ENCODE measurements at places on chromosomes 4 and X.

DNA sequence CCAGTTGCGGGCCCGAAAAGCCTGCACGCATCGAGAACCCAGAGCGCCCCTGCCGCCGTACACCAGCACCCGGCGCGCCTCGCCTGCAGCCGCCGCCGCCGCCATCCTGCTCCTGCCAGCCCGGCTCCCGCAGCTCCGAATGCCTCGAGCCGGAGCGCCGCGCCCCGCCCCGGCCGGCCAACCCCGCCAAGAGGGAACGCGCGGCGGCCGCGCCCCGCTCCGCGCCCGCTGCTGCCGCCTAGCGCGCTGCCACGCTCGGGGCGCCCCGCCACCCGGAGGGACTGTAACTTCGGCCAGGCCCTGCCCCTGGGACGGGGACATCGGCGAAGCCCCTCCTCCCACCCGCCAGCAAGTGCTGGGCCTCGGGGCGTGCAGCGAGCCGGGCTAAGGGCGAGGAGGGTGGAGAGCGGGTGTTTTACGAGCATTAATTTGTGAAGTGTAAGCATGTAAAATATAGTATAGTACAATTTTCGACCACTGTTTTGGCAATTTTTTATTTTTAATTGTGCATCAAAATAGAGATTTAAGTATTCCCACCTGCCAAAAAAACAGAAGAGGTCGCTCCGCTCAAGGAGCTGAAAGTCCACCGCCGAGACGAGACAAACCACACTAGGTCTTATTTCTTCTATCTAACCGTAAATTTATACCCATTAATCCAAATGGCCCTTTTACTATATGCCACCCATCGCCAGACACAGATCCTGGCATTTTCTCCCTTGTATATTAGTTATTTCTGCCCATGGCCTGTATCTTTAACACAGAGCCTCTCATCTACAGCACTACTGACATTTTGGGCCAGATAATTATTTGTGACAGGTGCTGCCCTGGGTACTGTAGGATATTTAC is at the start of gene QDPR:
Gene QDPR (minus strand): TSS at position 141 of the 846 bp plus-strand sequence. CDS start 36 bp downstream, at position 105.
- DNase-seq = peak; percentile 86

DNA sequence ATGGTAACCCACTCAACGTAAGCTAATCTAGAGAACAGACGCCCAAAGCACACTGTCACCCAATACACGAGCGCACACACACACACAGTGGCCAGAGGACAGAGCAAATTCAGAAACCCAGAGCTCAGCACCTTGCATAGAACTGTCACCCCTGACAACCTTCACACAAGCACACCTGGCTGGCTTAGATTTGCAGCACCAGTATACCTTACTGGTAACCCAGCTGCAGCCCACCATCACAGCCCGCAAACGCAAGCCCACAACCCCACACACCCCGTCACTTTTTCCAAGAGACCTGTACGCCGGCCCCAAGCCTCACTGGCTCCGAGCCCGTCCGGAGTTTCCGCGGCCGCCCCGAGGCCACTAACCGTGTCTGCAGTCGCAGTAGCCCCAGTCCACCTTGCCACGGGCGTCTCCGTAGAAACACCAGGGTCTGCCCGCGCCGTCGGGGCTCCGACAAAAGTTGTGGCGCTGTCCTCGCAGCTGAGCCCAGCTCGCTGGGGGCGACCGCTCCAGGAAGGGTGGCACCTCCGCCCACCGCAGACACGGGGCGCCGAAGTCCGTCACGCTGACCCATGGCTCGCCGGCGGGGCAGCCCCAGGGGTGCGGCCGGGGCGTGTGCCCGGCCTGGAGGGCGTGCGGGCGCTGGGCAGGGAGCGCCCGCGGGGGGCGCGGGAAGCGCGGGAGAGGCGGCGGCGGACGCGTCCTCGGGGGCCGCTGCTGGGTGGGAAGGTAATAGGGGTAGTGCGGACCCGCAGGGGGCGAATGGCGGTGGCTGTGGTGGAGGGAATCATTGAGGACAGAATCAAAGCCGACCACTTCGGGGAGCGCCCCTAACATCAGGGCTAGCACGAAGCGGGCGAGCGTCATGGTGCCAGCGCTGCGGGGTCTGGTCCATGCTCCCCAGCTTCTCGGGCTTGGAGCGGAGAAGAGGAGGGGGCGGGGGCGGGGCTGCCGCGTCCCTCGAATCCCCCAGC is 664 bp downstream of the PRSS12 start:
- peak; percentile 6 for DNase-seq

DNA sequence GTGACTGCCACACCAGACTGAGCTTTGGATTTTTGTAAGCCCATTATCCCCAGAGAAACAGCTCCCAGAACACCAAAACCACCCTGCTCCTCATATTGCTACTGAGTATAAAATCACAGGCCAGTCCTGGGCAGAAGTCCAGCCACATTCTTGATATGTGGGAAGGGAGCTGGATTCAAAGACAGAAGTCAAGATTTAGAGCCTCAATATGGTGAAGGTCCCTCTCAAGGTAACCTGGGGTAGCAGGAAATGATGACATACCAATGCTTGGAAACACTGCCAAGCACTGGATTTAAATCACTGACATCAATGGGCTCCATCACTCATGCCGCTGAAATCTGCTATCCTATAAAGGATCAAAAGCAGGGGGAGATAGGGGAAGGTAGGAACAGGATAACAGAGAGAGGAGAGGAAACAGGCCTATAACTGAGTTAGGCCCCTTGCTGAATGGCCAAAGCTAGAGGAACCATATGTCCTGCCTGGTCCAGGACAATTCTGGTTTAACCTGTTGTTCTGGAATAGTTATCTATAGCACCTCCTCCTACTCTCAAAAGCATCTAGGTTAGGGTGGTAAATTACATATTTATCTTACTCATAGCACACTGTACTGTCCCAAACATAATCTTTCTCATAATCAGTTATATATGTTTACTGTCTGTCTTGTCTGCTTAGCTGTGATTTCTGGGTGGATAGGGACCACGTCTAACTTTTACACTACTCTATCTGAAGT is 83.7 kb upstream of the NHS start:
- DNase-seq = no peak

- DNase-seq = no peak
Observed at GRCh38 chr4:53500546-53500945, 90.7 kb downstream of the LNX1 start.

DNA sequence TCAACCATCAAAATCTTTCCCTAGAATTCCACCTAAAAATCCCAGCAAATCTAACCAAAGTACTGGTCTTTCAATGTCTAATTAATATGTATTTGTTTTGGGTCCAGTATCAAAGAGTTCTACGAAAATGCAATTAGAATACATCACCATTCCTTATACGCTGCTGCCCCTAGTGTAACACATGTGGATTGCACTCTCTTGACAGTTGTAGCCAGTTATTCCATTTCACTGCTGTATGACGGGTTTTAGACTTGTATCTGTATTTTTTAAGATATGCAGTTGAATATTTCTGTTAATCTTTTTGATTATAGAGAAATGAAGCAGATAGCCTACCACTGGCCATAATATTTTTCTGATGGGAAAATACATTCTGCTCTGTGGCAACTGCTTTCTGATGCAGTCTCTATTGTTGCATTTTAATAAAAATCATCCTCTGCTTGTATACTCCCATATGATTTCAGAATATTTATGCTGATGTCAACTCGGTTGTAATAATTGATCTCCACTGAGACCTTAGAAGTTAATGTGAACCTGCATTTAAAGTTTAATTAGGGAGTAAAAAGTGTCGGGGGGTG is 17.1 kb upstream of the PAGE2B start:
- peak; percentile 82 for DNase-seq

GRCh38 chrX:145393702-145394235 is 146.5 kb downstream of the SPANXN1 start:
- peak; percentile 0 for DNase-seq

DNA sequence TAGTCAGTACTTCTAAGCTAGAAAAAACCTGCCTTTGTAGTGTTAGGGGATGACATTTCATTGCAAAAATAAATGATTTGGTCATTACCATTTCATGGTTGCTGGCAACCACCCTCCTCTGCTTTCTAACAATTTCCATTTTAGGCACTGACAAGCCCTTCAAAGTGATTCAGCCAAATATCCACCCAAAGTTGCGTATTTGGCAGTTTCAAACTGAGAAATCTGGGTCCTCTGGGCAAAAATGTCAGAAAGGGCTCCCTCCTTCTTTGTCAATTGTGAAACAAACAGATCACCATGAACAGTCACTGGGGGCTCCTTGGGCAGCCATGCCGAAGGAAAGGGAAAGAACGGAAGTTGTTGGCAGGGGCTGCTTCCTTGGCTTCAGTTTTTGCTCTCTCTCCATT is 33.0 kb downstream of the PLAC1 start:
- no peak for DNase-seq

DNA sequence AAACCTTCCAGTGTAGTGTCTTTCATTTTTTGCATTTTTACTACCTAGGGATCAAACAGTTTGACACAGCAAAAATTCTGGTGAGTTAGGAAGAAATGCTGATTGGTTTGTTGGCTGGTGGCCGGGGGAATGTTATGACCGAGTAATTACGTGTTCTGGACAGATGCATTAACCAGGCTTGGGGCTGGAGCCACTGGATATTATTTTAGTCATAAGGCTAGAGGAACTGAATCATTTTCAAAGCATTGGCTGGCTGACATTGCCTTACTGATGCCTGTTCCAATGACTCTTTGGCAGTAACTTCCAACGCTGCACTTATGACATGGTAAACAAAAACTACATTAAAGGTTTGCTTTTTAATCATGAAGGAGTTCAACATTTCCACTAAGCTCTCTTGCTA is 84.6 kb downstream of the FBXO8 start:
- no peak for DNase-seq

DNA sequence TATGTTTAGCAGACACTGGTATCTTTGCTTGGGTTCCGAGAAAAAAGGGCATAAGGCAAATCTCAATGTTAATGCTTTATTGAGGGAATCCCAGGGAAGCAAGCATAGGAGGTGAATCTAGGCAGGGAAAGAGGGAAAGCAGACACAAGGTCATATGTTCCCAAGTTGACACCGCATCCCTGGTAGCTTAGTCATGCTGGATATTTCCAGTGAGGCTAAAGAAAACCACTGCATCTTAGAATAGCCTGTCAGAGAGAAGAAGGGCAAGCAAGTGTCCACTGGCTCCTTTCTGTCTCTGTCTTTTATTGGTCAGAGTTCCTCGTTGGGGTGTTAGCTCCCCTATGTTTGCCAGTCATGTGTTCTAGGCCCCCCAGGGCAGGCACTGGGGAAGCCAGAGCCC is 104.7 kb downstream of the NKX6-1 start:
- DNase-seq = no peak

DNA sequence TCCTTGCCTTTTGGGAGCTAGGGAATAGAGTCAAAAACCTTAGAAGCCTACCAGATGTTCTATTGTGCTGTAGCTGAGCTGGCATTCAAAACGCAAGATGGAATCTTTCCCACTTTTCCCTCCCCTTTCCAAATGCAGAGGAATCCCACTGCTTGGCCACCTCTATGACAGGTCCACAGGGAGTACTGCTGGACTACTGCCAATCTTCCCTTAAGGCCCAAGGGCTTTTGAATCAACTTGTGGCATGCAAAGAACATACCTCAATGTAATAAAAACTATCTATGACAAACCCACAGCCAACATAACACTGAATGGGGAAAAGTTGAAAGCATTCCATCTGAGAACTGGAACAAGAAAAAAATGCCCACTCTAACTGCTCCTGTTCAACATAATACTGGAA is 139.2 kb upstream of the AGTR2 start:
- DNase-seq = no peak

Data from erythroblast (primary cell).